ENCODE measurements at places on chromosomes 16 and 17. TPM values are rescaled to one million over a fixed set of nuclear protein-coding genes. Genes with fewer than 3 reads are reported as not detected.
A peak's percentile ranks its signal among the peaks of the same experiment; 100 is the strongest.

ZP2 gene
- total RNA-seq, result not detected

- no peak for DNase-seq
Measured at GRCh38 chr17:73973586-73974409, 229.7 kb upstream of the RPL38 start.

DNA sequence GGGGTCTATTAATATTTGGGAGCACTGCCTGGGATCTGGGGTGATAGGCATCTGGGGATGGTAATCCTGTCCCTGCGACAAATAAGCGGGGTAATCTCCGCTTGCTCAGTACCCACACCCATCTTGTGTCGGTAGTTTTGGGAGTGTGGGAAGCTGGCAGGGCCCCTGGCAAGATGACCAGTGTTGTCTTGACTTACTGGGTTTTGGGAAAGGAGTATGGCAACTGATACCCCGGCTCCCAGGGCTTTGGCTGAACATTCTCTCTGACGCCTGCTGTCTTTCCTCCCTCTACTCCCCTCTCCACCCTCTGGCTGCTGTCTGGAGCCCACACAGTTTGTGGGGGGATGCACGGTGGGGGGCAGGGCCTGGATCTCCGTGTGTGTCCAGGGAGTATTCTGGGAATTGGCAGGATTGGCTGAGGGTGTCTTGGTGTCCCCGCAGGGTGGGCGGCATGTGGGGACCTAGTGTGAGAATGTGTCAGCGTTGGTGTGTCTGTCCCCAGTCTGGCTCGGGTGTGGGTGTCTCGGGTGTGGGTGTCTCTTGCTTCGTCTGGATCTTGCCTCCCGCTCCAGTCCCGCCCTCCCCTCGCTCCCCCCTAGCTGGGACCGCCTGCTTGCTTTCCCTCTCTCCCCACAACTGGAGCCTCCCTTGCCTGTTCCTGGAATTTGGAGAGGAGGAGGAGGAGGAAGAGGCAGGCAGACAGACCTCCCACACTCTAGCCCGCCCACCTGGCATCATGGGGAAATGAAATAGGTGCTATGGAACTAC lies 12.0 kb downstream of the RARA start:
- DNase-seq, result peak; percentile 23

- no peak for DNase-seq
Measured at GRCh38 chr17:43588121-43588520, 42.0 kb upstream of the ETV4 start.

DNA sequence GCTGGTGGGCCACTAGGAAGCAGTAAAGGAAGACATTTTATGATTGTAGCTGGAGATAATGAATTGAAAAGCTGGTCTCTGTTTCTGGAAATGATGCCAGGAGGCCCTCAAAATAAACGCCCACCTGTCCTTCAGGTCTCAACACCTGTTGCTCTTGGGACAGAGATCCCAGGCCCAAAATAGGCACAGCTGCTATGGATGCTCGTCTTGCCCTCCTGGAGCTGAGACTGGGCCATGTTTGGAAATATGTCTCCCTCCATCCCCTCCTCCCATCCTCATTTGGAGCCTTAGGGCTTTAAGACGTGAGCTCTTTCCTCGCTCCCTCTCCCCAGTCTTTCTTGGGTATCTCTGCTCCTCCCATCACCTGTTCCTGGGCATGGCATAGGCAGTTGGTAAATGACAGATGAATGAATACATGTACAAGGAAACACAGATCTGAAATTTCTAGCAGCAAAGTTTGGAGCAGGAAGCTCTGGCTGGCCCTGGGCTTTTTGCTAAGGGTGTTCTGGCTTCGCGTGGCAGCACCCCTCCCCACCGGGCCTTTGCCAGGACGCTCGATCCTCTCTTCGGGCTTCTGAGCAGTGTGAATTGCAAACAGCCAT lies 33.3 kb downstream of the MYH3 start:
- no peak for DNase-seq

GRCh38 chr17:68085771-68086381 lies 50.3 kb downstream of the KPNA2 start:
- no peak for DNase-seq

DNA sequence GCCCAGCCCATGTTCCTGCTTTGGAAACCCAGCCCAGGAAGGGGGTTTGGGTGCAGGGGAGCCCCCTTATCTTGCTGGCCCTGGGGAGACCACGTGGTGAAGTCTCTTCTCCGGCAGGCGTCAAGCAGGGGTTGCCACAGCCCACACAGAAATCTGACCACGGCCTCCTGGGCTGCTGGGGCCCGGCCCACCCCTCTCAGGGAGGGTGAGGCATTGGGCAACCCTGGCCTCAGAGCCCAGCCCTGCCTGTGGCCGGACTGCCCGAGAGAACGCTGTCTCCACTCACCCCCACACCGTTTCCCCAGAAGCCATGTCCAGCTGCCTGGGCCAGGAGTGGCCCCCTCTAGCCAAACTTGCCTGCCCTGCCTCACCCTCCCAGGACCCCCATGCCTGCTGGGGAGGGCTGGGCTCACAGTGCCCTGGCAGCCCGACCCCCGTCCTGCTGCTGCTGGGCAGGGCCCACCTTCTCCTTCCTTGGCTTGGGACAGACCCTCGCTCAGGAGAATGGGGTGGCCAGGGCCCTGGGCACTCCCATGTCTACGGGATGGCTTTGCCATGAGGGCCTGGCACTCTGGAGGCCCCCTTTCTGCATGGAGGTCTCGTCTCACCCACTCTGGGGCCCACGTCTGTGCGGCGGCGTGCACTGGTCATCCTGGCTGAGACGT lies 6.7 kb downstream of the RPUSD1 start:
- no peak for DNase-seq

GRCh38 chr17:46984892-46985291 lies 5.8 kb upstream of the RPRML start:
- no peak for DNase-seq

- DNase-seq, result no peak
Measured at GRCh38 chr16:2056077-2056476, 8.3 kb downstream of the TSC2 start.

DNA sequence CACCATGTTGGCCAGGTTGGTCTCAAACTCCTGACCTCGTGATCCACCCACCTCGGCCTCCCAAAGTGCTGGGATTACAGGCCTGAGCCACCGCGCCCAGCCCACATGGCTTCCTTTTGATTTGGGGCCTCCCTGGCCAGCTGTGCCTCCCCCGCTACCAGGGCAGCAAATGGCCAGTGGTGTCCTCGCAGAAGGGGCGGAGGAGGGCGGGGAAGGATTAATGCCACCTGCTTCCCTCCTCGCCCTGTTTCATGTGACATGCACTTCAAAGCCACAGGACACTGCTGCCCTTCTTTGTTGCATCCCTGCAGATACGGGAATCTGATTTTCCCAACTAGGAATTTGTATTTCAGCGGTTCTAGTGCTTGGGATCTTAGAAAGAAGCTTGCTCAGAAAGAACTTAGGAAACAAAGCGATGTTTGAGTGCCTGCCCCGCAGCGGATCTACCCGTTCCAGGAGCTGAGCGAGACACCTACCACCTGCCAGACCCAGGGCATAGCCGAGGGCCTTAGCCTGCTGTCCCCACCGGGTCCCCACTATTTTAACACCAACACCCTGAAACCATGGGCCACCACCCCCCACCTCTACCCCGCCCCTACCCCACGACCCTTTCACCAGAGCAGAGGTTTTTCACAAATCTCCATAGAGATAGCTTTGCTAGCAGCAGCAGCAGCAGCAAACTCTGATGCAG lies 37.7 kb upstream of the CCDC182 start:
- no peak for DNase-seq

TEX14 gene
- total RNA-seq, result 0.32 TPM

ATAD5 gene
- 1.4 TPM for total RNA-seq

Data from omental fat pad (tissue), 4 donors.